ENCODE measurements at places on chromosomes 1 and 21.

DNA sequence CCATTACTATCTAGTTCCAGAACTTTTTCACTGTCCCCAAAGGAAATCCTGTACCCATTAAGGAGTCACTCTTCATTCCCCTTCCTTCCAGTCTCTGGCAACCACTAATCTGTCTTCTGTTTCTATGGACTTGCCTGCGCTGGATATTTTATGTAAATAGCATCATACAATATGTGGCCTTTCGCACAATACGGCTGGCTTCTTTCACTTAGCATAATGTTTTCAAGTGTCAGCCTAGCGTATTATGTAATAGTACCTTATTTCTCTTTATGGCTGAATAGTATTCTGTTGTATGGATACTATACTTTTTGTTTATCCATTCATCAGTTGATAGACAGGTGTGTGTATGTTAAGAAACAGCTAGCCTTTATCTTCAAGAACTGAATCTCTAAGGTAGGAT lies 14.3 kb downstream of the ATF3 start:
- no peak for DNase-seq

- DNase-seq, result peak; percentile 61
Observed at GRCh38 chr1:180231506-180231921, 1.4 kb downstream of the LHX4 start.

DNA sequence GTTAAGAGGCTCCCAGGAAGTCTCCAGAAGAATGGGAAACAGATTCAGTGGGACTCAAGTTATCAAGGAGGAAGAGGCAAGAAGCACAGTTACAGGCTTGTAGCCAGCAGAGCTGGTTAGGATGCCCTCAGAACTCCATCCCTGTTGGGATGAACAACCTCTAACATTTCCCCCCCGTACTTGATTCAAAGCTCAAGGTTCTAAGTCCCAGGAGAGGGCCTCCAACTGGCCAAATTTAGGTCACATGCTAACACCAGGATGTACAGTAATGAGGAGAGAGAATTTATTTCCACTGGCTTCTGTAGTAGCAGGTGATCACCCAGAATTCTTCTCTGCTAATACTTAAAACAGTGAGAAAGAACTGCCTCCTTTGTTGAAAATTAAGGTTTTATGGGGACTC lies 22.3 kb upstream of the HSPA13 start:
- DNase-seq, result no peak

DNA sequence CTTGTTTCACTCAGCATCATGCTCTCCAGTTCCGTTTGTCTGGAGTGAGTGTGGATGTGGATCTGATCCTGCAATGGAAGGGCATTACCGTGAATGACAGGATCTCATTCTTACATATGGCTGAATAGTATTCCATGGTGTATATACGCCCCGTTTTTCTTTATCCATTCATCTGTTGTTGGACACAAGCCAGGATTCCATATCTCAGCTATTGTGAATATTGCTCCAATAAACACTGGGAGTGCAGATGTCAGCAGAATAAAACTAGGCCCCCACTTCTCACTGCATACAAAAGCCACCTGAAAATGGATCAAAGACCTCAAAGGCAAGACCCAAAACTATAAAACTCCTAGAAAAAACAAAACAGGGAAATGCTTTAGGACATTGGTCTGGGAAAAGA lies 120.3 kb upstream of the TMPRSS2 start:
- no peak for DNase-seq

GRCh38 chr1:73862355-73862754 lies 335.6 kb downstream of the LRRIQ3 start:
- DNase-seq, result no peak

GRCh38 chr1:5448486-5448885 lies 543.7 kb downstream of the NPHP4 start:
- no peak for DNase-seq
